Fibroblast of pulmonary artery (primary cell): ENCODE measurements at places on chromosomes 13 and 19.

DNA sequence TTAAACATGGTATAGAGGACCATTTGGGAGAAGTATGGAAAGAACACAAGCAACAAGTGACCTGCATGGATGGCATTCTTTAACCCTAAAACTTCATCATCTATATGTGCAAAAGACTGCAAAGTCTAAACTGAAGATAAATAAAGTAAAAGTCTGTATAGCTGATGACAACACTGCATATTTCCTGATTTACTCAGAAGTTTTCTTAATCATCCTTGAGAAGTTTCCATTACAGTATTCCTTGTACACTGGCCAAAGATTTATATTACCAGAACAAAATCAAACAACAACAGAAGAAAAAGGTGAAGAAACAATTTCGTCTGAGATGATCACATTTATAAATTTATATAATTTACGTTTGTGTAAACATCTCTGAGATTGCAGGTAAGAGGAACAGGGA, 805.7 kb downstream of the PCDH9 start:
- peak; percentile 73 for DNase-seq

DNA sequence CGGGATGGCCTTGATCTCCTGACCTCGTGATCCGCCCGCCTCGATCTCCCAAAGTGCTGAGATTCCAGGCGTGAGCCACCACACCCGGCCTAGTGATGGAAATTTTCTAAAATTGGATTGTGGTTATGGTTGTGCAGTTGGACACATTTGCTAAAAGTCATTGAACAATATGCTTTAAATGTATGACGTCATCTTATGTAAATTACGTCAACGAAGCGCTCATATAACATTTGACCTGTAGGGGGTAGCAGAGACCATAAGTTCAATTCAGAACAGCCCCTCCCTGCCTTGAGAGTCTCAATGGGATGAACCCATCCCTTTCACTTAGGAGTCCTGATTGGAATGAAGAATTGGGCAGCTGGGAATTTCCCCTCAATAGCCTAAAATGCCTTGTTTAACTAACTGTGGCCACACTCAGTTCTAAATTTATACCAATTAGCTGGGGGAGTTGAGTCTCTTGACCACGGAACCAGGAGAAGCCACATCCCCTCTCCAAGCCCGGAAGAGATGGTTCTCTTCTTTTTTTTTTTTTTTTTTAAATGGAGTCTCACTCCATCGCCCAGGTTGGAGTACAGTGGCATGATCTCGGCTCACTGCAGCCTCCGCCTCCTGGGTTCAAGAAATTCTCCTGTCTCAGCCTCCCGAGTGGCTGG, 15.2 kb upstream of the TLE6 start:
- peak; percentile 82 for DNase-seq

- DNase-seq: peak; percentile 35
Observed at GRCh38 chr13:50375792-50376191, 360.5 kb downstream of the KCNRG start.

- DNase-seq: peak; percentile 9
Observed at GRCh38 chr13:75587679-75588078, 38.1 kb downstream of the UCHL3 start.

- DNase-seq: no peak
Observed at GRCh38 chr19:10920288-10920655, 8.2 kb downstream of the YIPF2 start.

- no peak for DNase-seq
Observed at GRCh38 chr13:70908795-70909194, 800.5 kb upstream of the KLHL1 start.

DNA sequence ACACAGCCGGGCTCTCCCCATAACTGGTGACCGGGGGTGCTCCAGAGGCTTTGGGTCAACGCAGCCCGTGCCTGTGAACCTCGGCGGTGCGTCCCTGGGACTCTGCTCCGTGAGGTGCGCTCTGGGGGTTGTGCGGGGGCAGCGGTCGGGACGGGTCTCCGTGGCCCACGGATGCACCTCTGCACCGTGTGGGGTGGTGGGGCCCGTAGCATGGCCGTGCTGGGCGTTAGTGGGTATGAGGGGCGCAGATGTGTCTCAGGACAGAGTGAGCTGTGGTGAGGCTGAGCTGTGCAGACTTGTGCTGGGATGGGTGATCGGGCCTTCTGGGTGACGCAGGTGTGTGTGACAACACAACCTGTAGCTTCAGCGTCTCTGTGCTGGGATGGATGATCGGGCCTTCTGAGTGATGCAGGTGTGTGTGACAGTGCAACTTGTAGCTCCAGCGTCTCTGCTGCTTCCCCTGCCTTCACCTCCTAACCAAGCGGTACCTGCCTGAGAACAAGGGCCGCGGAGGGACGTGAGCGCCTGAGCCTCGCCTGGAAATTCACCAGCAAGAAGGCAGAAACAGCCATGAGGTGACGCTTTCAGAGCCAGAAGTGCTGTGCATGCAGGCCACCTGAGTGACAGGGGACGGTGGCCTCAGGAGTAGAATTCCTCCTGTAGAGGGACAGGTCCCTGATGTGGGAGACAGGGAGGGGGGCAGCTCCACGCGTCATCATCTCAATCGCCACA, 599 bp downstream of the ZNF331 start:
- DNase-seq: no peak

DNA sequence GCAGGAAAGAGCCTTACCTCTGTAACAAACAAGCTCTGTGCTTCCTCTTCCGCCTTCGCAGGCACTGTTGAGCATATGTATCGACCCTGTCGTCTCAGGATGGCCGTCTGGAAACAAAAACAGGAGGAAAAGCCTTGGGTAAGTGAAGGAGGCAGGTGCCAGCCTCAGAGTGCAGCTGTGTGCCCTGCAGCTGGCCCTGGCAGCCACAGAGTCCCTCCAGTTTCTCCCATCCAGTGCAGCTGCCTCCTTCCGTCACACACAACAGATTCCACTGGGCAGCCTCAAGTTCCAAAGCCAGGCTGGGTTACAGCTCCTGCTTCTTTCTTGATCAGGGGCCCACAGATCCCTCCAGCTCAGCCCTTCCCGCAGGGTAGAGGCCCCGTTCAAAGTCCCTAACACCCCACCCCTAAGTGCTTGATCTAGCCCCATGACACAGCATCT, 47.7 kb downstream of the DOCK9 start:
- DNase-seq: no peak

- DNase-seq: no peak
Observed at GRCh38 chr13:76019421-76020044, 383.4 kb downstream of the LMO7 start.

- peak; percentile 76 for DNase-seq
Observed at GRCh38 chr19:48681127-48681470, 8.3 kb upstream of the NTN5 start.

GRCh38 chr13:21077076-21077787, 15.8 kb upstream of the LATS2 start:
- DNase-seq: no peak

DNA sequence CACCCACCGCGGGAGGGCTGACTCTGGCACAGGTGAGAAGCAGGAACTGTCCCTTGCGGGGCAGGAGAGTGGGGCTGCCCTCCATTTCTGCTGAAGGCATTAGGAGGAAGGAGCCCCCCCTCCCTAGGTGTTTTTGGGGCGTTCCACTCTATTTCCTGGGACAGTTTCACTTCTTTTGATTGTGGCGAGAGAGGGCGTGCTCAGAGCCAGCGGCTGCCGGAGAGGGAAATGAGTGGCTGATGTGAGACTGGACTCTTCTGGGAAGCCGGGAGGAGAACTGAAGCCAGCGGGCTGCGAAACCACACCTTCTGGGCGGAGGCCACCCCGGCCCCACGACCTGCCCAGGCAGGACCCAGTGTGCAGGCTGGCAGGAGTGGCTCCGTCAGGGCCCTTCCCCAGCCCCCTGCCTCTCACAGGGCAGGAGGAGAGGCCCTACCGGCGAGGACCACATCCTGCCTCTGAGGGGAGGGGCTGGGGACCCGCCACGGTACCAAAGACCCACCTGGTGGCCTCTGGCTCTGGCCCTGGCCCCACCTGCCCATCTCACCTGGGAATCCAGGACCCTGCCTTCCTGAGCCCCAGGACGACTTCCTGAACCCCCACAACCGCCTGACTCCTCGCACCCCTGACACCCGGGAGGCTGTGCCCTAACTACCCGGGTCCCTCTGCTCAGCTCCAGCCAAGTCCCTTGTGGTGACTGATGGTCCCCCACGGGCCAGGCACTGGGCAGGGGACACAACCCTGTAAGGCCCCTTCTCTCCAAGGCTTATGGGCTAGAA, 25.9 kb downstream of the MPND start:
- no peak for DNase-seq

DNA sequence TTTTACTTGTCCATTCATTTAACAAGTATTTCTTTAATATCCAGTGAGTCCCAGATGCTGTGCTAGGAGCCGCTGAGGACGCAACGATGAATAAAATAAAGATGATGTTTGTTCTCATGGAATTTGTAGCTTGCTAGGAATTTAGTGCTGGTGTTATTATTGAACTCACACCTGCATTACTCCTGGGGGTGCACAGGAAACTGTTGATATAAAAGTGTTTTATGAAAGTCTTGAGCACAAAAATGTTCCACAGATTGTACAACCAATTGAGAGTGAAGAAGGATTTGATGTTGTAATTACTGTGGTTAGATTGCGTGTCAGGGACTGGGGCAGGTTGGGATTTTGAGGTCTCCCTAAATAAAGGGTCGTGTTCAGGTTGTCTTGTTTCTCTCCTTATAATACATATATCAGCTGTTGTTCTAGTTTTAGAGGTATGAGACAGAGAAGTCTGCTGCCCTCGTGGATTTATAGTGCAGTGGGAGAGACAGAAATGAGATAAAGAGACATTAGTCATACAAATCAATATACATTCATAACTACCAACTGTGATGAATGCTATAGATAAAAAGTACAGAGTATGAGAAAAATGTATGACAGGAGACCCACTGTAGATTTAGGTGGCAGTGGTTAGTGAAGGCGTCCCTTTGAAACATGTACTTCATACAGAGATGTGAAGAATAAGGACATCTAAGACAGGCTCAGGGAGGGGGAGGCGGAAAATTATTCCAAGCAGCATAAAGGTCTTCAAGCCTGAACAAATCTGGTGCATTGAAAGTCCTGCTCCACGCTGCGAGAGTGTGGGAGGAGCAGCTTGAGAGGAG, 11.3 kb downstream of the CACNG6 start:
- peak; percentile 35 for DNase-seq

GRCh38 chr13:20592606-20593005, 25.6 kb downstream of the IFT88 start:
- DNase-seq: no peak

DNA sequence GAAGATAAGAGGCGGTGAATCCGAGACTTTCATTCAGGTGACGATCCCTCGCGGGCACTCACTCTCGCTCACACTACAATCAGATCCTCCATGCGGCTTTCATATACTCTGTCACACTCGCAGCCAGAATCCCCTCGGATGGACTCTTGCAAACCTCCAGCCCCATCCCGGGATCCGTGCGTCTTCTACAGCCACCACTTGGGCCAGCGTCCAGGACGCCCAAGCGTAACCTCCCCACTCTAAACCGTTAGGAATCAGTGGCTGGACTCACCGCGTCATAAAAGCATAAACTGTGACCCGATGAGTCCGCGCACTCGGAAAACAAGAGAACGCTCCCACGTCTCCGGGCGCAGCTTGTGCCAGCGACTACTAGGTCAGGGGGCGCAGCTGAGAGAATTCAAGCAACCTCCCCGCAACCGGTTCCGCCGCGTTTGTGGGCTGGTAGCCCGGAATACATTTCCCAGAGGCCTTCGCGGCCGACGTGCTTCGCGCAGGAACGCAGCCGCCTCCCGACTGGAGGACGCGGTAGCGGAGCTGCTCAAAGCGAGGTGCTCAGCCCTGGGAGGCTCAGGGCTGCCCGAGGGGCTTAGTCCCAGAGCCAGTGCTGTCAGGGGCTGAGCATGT, 27.6 kb downstream of the ZNF607 start:
- DNase-seq: peak; percentile 91

DNA sequence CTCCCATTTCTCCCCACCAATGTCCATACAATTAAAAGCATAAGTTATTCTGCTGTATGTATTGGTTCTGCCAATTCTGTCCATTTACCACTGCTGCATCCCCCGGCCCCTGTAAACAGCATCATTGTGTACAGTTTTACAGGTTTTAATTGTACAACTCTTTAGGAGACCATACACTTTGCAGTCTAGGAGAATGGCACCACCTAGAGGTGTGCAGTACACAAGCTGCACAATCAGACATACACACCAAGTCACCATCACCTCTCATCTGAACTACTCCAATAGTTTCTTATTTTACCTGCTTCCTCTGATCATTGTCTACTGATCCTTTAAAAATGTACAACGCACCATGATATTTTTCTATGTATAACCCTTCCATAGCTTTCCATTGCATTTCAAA, 855.9 kb upstream of the KLHL1 start:
- DNase-seq: peak; percentile 13

GRCh38 chr19:33814181-33815165, 17.8 kb downstream of the KCTD15 start:
- DNase-seq: no peak

DNA sequence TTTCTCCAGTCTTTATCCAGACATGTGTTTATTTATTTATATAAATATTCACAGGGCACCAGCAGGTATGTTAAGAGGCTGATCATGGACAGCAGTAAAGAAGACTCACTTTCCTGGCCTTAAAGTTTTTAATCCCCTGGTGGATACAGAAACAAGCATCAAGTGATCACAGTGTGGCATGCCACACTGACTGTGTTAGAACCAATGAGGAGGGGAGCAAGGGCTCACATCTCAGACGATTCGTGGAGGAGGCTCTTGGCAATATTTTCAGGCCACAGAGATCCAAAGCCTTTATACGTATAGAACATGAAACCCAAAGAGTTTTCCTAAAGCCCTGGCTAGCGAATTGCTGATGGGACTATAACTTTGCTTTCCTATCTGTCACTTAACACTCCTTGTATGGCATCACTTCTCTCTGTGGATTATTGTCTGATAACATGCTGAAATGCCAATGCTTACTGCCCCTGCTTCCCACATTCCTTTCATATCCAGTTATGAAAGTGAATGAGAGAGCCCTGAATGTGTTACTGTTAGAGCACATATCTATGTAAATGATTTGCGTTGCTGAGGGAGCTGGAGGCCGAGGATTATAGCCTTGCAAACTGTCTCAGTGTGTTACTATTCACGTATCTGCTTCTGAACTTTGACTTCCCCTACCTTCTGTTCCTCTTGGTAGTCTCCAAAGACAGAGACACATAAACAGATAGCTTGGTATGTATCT, 37.6 kb downstream of the POLR1D start:
- DNase-seq: peak; percentile 33

- no peak for DNase-seq
Observed at GRCh38 chr19:47324502-47324901, 7.5 kb upstream of the C5AR2 start.

DNA sequence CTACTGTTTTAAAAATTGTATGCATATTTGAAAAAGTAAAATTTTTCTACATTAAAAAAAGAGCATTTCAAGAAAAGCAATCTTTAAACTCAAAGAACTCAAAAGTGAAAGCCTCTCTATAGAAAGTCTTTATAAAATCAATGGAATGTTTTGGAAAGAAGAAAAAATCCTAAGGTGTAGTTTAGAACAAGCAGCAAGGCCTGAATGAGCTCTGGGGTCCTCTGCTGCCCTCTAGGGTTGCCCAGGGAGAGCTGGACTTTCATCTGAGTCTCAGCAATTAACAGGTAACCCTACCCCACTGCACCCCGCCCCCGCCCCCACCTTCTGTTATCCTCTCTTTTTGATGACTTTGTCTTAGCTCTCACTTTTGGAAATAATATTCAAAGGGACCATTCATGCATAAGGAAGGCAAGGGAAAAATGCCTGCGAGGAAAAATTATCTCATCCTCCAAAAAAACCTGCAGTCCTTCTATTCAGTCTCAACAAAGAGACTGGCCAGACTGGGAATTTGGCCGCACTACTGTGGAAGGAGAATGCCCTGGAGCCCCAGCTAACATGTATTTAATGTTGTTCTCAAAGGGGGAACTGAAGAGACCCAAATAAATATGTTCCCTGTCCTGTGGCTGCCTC, 24.1 kb downstream of the SLC25A30 start:
- peak; percentile 67 for DNase-seq

GRCh38 chr19:39052243-39052746, 19.9 kb upstream of the FBXO27 start:
- DNase-seq: peak; percentile 69
